ENCODE measurements at places on chromosomes 7 and 10. TPM values are rescaled to one million over a fixed set of nuclear protein-coding genes. Genes with fewer than 3 reads are reported as not detected.

GRCh38 chr7:144397086-144397485 is 6.4 kb downstream of the NOBOX start:
- no peak for DNase-seq

GRCh38 chr10:46525177-46525823 is 31.2 kb downstream of the GPRIN2 start:
- DNase-seq = no peak

DNA sequence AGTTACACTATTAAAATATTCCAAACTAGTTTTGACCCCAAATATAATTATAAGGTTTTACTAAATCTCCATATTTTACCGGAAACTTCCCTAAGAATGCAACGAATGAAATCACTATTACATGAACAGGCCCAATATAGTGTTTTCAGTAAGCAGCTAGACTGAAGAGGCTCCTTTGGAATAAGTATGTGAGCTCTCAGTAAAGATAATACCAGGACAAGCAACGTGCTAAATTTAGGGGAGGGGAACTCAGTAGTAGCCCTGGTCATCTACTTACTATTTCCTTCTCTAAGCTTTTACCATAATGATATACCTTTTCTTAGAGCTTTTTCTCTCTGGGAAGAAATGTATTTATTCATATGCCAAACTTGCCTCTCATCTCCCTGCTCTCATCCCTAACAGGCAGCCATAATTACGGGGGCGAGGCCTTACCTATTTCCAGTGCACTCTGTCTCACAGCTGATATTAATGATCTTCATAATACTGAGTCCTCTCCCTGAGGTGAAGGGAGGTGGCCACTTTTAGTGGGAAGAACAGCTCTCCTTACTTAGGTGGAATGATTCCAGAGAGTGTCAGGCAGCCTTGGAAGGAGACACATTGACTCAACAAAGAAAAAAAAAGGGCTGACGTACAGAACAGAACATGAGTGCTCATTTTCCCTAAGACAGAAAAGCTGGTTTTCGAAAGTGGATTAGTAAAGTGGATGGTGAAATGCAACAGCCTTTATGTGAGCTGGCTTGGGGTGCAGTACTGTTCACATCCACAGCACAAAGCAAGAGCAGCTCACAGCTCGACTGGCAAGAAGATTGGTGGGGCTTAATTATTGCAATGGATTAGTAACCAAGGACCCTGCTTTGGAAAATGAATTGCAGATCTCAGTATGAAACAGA is 165.4 kb downstream of the GLI3 start:
- no peak for DNase-seq

GRCh38 chr7:22417841-22418240 is 60.9 kb upstream of the RAPGEF5 start:
- DNase-seq = no peak

- DNase-seq = no peak
These were observed 52.3 kb upstream of the KIAA1217 start for GRCh38 chr10:24156686-24157085.

DNA sequence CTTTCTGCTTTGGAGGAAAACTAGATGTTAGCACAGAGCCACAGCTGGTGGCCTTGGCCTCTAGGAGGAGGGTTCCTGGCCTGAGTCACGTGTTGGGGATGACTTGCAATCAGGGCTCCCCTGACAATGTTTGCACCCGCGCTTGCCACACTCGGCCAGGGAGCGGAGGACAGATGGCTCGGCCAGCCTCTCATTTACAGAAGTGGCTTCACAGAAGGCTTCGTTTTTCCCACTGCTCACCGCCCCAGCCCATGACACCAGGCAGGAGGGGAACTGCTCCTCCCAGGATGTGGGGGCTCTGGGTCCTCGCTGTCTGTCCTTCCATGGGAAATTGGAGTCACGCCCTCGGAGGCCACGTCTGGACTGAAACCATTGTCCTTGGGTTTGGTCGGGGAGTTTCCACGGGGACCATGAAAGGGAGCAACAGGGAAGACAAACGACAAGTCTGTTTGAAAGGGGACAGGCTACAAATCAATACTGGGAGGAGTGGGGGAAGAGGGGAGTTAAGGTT is 49.6 kb upstream of the UBE3C start:
- no peak for DNase-seq

Gene CABCOCO1
- 1.8 TPM for polyA plus RNA-seq

Gene TET1
- 11.9 TPM for polyA plus RNA-seq
